ENCODE measurements at places on chromosomes 11 and 22. TPM values are rescaled to one million over a fixed set of nuclear protein-coding genes. Genes with fewer than 3 reads are reported as not detected.

DNA sequence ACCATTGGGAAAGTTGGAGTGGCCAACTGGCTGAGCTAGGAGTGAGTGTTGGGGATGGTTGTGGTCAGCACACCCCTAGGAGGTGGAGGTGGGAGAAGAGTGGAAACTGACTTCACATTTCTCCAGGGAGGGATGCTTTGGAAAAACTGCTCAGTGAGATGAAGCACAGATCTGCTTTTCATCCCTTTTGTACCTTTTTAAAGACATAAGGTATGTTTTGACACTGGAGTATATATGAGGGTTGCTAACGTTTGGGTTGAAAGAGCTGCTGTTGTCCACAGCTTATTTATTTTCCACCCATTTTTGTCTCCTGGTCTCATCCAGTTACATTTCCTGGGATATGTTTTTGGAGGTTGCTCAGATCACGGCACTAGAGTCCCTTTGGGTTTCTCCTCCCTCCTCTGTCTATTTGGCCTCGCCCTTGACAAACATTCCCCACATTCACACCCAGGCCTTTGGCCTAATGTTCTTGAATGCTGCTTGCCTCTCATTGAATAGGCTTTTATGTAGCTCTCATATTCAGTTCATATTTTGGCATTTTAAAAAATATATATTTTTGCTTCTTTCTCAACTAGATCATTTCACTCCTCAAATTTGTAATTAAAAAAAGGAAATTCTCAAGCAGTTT is 8.3 kb downstream of the SREBF2 start:
- no peak for DNase-seq

- no peak for DNase-seq
These were observed 1126.9 kb downstream of the BRD1 start for GRCh38 chr22:48700566-48701295.

- DNase-seq = no peak
These were observed 23.1 kb downstream of the TSPAN4 start for GRCh38 chr11:865462-866430.

DNA sequence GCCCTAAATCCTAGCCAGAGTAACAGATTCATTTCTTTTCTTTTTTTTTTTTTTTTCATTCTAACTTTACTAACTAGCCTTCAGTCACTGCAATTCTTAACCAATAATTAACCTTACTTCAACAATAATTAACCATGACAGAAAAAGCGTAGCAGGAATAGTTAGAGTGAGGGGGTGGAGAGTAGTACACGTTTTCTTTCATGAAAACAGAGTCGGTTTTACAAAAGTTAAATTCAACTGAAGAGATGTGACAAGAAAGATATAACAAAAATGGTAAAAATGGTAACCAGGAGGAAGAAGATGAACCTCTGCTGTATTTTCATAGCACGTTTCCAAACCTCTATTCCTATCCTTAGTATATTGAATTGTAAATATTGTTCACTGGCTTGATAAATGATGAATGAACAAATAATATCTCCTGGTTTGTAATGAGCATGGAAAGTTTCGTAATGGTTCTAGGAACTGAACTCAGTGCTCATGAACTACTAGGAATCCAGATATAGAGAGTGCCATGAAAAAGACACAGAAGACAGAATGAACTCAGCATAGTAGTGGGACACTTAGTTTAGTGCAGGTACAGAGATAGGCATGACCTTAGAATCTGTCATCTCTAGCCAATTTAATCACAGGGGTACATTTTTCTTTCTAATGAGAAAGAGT is 116.5 kb upstream of the ANO5 start:
- no peak for DNase-seq

DNA sequence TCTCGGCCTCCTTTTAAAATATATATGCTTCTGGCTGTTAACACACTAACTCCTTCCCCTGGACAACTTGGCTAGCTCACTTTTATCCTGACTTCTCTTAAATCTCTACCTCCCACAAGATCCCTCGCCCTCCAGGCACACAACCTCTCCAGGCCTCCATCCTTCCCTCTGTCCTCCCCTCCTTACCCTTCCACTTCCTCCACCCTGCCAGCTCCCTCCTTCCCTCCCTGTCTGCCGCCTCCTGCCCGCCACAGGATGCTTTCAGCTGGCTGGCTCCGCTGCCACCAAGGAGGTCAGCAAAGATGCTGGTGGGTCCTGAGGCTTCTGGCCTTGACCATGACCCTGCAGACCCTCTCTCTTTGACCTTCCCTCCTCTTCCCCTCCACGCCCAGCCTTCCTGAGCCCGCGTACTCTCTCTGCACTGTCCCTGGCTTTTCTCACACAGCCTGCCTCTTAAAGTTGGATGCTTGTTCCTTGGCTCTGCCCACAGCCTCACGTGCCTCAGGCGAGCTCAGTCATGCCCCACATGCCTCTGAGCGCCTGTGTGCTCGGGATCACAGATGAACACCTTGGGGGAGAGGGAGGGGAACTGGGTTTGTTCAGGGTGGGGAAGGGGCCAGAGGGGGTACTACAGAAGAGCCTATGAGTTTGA is 6.7 kb downstream of the NFAM1 start:
- DNase-seq = no peak

DNA sequence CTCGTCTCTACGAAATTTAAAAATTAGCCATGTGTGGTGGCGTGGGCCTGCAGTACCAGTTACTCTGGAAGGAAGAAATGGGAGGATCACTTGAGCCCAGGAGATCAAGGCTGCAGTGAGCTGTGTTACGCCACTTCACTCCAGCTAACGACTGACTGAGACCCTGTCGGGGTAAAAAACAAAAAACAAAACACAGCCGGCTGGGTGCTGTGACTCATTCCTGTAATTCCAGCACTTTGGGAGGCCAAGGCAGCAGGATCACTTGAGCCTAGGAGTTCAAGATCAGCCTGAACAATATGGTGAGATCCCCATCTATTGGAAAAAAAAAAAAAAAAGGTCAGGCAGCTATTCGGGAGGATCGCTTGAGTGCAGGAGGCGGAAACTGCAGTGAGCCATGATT is 2.4 kb downstream of the PAFAH1B2 start:
- no peak for DNase-seq

- DNase-seq = no peak
These were observed 32.9 kb upstream of the SLN start for GRCh38 chr11:107744736-107745135.

GRCh38 chr22:19846620-19847344 is 7.9 kb downstream of the GNB1L start:
- DNase-seq = no peak

DNA sequence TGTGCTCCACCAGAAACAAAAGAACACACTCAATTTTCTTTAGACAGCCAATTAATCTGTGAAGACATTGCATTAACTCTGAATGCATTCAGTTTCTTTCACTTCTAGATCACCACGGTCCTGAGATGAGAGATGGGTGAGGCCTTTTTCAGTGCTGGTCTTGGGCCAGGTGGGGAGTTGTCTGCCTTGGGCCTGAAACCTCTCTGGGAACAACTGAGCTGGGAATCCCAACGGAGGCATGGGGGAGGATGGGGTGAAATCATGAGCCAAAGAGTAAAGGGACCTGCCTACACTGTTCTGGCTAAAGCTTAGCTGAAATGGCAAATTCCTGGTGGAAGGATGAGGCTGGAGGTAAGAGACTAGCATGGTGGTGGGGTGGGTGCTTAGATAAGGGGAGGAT is 353.5 kb upstream of the B3GAT1 start:
- no peak for DNase-seq

DNA sequence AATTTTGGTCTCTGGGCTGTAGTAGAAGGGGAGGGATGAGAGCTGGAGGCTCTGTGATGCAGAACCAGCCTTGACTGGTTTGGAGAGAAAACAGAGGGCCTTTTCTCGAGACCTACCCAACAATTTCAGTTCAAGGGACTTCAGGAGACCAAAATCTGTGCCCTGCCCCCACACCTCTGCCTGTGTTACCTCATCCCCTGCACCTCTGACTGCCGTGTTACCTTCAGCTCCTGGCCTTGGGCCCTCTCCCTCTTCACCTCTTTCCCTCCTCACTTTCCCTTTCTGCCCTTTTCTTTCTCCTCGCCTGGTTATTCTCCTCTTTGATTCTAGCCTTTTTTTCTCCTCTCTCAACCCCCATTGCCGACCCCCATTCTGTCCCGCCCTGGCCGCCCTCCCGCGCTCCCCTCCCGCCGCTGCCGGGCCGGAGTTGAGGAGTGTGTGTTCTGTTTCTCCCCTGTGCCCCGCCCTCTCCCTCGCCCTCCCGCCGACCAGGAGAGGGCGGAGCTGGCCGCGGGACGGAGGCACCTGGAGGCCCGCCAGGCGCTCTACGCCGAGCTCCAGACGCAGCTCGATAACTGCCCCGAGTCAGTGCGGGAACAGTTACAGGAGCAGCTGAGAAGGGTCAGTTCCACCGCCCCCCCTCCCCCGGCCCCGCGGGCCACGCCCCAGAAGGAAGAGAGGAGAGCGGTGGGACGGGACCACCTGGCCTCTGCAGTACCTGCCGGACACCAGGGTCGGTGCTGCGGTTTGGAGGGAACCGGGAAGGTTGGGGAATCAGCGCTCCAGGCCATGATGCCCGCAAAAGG is 27.2 kb downstream of the PHLDB1 start:
- DNase-seq = peak; percentile 77

DNA sequence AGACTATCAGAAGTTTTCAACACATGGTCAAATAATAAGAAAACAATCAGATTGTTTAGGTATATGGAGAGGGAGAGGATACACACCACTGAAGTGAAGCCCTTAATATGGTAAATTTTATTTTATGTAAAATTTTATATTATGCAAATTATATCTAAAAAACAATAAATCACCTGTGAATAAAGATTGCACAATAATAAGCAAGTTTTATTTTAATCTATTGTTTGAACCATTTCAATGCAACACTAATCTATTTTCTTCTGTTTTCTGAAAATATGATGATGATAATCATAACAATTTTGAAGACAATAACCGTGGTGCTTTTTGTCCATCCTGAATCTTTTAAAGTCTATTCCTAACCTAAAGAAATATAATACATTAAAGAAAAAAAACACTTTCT is 1473.5 kb upstream of the TENM4 start:
- DNase-seq = no peak

- DNase-seq = no peak
These were observed 29.0 kb downstream of the OR51F1 start for GRCh38 chr11:4740735-4741134.

GRCh38 chr11:17463546-17464174 is 13.0 kb downstream of the ABCC8 start:
- DNase-seq = no peak

DNA sequence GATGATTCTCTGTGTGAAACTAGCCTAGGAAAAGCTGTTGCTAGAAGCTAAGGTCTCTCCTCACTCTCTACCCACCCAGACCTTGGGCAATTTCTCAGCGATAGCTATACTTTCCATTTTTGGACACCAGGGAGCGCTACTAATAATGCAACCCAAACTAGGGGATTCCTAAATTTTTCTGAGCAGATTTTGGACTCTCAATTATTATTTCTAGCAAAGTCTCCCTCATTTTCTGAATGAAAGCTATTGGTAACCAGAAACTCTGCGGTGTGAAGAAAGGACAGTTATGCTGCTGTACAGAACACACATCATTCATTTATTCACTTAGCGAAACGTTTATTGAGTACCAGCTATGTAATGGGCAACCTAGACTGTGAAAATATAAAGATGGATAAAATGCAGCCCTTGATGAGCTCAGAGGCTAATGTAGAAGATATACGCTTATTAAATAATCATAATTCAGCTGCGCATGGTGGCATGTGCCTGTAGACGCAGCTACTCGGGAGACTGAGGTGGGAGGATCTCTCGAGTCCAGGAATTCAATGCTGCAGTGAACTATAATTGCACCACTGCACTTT is 6.1 kb upstream of the STIM1 start:
- no peak for DNase-seq

- DNase-seq = no peak
These were observed 27.5 kb upstream of the MTCH2 start for GRCh38 chr11:47669856-47670255.

- no peak for DNase-seq
These were observed at the start of gene PARVB for GRCh38 chr22:44024288-44024921. TSS of gene PARVB (plus strand) at chr22:44024302. CDS start at chr22:44024340, 38 bp downstream.

DNA sequence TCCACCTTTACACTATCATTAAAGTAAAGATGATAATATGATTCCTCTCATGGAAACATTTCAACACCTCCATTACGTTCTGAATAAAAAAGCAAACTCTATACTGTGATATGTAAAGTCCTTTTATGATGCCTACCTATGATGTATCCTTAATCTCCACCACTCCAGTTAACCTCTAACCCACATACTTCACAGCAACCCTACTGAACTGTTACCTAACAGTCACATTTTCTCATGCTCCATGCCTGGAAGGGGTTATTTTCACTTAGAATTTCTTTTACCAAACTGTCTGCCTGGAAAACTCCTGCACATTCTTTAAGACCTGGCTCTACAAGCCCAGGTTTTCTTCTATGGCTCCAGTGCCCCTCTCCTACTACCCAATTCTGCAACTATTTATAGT is 129.1 kb downstream of the FCHSD2 start:
- DNase-seq = no peak

- peak; percentile 64 for DNase-seq
These were observed 22.0 kb downstream of the RHBDD3 start for GRCh38 chr22:29245626-29246385.

DNA sequence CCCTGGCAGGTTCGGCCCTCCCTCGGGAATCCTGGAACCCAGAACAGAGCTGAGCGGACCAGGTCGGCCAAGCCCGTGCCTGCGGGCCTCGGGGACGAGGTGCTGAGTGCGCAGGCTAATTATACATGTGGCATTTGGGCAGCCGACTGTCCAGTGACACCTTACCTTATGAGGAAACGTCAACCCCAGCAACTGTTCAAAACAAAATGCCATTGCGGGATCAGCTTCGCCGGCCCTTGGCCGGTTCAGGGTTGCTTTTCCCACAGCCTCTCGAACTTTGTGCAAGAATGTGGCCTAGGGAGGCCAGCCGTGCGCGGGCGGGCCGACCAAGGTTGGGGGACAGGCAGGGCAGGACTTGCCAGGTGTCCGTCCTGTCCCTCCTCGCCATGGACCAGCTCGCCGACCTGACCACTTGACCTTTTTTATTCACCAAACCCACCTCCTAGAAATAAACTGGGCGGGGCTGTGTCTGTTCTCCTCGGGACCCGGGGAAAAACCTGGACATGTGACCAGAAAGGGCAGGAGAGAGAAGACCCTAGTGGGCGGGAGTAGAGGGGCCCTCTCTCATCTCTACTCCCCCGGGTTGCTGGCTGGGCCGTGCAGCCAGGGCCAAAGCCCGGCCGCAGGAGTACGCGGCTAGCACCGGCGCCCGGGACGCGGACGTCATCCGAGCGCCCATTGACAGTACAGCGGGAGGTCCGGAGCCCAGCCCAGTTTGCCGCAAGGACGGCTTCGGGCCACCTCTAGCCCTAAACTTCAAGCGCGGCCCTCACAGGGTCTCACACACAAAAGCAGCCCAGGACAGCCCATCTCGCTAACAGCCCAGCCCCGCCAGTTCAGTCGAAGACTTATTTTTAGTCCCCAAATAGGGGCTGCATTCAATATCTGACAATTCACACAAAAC is 134.3 kb upstream of the C11orf58 start:
- peak; percentile 54 for DNase-seq

GRCh38 chr22:28005513-28005912 is 86.5 kb upstream of the PITPNB start:
- DNase-seq = no peak

The SLC17A6 gene
- not detected for polyA plus RNA-seq

The DDI1 gene
- polyA plus RNA-seq = not detected

The CCDC89 gene
- 1.9 TPM for polyA plus RNA-seq

The OR51B5 gene
- not detected for polyA plus RNA-seq

The ANKRD42 gene
- polyA plus RNA-seq = 3.9 TPM

The PATE4 gene
- polyA plus RNA-seq = not detected
